Esophagus mucosa (tissue), 1 donor: ENCODE measurements at places on chromosomes 1 and 21. TPM values are rescaled to one million over a fixed set of nuclear protein-coding genes. Genes with fewer than 3 reads are reported as not detected.

DNA sequence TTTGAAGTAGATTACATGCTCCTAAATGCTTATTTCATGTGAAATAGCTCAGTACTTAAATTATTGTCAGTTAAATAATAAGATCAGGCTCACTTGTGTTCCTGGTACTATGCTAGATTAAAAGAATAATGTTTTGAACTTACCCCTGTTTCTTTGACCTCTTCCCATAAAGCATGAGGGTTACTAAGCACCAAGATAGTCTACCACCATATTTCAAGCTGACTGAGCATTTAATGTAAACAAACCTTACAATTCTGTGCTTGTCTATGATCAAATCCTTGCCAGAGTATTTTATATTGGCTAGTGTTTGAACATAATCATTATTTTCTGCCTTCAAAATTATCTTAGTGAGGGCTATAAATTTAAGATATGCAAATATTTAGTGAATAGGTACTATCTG is 98.1 kb downstream of the LHX9 start:
- no peak for ATAC-seq

DNA sequence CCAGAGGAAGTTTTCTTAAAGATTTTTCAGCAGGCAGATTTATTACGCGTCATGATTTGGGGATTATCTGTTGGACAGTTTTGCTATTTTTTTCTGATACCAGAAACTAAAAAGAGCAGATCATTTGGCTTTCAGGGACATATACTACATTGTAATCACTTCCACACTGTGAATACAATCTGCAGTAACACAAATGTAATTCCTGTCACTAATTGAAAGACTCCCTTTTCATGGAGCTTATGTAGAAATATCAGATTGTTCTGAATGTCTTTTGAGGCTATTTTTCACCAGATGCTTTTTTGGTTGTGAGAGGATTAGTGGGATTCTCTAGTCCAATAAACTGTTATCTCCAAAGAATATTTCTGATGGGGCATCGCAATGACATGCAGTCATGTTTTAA is 464.2 kb downstream of the DISC1 start:
- ATAC-seq: no peak

DNA sequence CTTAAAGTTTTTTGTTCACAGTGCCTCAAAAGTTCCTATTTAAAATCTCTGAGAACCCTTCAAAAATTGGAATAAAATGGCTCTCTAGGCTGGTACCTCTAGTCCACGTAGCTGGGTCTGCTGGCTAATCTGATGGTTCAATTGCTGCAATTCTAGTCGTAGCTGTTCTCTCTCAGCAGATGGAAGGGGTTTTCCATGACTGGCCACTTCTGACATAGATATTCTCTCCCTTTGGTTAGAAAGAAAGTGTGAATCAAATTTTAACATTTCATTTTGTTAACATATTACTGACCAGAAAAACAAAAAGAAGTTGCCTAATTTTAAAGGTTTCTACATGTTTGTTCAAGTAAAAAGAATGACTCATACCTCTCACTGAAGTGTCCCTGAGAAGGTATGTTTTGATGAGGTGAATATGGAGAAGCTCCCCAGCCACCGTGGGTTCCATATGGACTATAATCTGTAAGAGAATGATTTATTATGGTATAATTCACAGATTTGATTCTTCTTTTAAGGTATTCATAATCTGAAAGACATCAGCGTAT is 29.3 kb upstream of the SERPINC1 start:
- ATAC-seq: peak; percentile 50

GRCh38 chr1:5580926-5581325 is 411.3 kb downstream of the NPHP4 start:
- no peak for ATAC-seq

Gene RAD54L
- 5.2 TPM for total RNA-seq

- no peak for ATAC-seq
Observed at GRCh38 chr21:22795091-22795490, 1796.9 kb downstream of the NCAM2 start.

GRCh38 chr21:45353200-45353599 is 51.8 kb upstream of the COL18A1 start:
- no peak for ATAC-seq

GRCh38 chr1:214823311-214824117 is 220.5 kb downstream of the CENPF start:
- no peak for ATAC-seq

Gene GATAD2B
- total RNA-seq: 17.9 TPM

- ATAC-seq: no peak
Observed at GRCh38 chr1:156435545-156436140, 64.9 kb downstream of the MEF2D start.

Gene TFF1
- not detected for total RNA-seq

Gene C1orf56
- total RNA-seq: 1.3 TPM

Gene BCAN
- not detected for total RNA-seq

- ATAC-seq: peak; percentile 37
Observed at GRCh38 chr1:212311836-212312497, 26.8 kb downstream of the PPP2R5A start.

DNA sequence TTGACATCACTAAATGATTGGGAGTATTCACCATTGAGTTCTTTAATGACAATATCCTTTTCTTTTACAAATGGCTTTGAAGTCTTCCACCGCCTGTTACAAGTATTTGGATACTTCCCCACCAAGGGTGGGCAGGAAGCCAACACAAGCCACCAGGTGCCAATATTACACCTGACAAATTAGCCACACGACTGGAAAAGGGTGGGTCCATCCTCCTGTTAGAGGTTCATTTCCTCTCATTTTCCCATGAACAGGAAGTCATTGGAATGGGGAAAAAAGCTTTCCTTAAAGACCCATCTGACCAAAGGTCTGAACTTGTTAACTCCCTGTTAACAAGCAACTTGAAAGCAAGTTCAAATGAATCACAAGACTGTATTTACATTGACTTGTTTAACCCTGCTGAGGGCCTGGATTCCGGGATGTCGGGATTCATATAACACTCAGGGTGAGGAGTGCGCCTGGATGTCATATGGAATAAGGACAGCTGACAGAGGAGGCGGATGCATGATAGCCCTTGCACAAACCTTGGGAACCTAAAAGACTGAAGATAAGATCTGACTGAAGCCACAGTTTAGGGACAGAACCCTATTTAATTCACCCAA is 40.5 kb upstream of the PROX1 start:
- no peak for ATAC-seq
